NB4 (cell line): ENCODE measurements at places on chromosomes 4 and X.
A peak's percentile ranks its signal among the peaks of the same experiment; 100 is the strongest.

- no peak for DNase-seq
Measured at GRCh38 chrX:9824554-9824953, 38.3 kb downstream of the SHROOM2 start.

DNA sequence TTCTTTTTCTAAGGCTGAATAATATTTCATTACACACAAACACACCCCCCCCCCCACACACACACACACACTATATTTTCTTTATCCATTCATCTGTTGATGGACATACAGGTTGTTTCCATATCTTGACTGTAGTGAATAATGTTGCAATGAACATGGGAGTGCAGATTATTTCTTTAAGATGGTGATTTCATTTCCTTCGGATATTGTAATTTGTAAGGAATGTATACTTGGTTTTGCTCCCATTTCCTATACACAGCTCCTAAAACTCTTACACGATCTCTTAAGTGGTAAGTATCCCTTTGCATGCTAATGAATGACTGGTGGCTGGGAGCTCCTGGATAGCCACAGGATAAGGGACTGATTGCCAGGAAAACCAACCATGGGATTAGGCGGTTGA, 14.7 kb upstream of the RBMXL3 start:
- DNase-seq, result no peak

GRCh38 chr4:186666750-186667149, 56.9 kb downstream of the FAT1 start:
- no peak for DNase-seq

DNA sequence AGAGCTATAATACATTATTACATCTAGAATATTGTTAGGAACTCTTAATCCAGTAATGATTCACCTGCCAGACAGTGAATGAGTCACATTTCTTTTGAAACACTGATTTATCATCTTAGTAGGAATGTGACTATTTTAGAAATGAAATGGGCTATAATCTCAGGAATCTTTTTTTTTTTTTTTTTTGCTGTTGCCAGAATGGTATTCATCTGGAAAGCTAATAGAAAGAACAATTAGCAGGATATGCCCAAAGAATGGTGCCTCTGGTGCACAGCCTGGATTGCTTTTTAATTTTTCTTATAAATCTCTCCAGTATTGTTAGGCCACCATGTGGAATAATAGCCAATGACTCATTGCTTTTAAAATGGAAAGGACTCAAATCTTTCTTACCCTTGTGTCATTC, 181.1 kb upstream of the SMIM31 start:
- no peak for DNase-seq

DNA sequence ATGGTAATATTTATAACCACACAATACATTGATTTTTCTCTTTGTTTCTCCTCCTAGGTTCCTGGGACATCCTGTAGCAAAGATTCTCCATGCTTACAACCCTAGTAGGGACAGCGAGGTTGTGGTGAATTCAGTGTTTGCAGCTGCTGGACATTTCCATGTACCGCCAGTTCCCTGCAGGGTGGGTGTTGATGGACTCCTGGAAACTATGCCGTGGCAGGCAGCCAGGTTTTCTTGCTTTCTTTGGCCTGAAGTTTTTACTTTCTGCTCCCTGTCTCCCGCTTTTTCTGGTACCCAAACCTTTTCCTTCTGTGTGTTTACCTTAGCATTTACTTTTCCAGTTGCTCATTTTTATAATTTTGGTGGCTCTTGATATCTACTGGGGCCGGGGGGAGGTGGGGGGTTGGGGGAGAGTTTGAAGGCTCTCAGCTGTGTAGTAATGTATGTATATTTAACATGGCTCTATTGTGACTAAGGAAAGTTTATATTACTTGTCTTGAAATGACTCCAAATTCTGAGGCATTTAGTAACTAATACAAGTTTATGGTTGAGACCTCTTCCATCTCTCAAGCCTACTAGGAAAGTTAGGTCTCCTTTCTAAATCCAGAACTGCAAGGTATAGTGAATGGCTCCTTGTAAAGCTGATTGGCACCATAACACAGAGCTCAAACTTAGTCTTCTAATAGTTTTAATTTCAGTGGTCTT, 89.7 kb downstream of the TMEM131L start:
- no peak for DNase-seq

- no peak for DNase-seq
Measured at GRCh38 chr4:95528388-95528948, 20.3 kb downstream of the UNC5C start.

- DNase-seq, result no peak
Measured at GRCh38 chr4:1031956-1032795, 20.8 kb downstream of the FGFRL1 start.

DNA sequence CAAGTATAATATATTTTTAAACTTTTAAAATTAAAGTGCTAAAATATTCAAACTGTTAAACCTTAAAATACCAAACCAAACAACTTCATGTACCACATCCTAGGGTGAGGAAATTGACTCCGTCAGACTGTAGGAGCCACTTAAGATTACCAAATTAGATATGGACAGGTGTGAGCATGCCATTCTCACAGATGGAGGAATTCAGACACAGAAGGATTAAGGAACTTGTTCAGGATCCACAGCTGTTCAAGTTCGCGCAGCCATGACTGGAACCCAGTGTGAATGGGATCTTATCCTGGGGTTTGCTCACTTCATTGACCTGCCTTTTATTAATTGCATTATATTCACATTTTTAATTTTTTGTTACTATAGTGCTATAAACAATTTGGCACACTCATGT, 224.9 kb upstream of the PCDH7 start:
- no peak for DNase-seq

GRCh38 chrX:38004046-38004445, 2.3 kb upstream of the SYTL5 start:
- DNase-seq, result no peak

DNA sequence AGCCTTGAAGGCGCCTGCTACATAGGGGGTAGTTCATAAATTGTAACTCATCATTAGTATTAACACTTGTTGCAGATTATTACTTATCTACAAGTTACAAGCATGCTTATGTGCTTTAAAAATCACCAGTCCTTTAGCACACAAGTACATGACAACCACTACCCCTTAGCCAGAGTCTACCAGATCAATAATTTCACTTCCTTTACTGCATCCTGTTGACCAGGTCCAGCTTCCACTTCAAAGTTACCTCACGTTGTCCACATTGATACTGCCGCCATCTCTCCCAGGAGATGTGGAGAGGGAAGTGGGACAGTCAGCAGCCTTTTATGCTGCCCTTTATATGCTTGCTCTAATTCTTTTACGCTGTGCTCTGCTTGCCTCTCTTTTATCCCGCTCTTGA, 231.3 kb upstream of the CXXC4 start:
- no peak for DNase-seq

DNA sequence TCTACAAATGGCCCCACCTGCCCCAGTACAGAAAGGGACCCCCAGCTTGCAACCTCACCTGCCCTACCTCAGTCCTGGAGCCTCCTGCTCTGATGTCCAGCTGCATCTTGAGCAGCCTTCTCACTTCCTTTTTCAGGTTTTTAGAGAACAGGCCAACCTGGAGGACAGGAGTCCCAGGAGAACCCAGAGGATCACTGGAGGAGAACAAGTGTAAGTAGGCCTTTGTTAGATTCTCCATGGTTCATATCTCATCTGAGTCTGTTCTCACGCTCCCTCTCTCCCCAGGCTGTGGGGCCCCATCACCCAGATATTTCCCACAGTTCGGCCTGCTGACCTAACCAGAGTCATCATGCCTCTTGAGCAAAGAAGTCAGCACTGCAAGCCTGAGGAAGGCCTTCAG, 3.6 kb downstream of the MAGEA11 start:
- DNase-seq, result no peak

- no peak for DNase-seq
Measured at GRCh38 chr4:40349561-40350198, 14.5 kb downstream of the CHRNA9 start.

DNA sequence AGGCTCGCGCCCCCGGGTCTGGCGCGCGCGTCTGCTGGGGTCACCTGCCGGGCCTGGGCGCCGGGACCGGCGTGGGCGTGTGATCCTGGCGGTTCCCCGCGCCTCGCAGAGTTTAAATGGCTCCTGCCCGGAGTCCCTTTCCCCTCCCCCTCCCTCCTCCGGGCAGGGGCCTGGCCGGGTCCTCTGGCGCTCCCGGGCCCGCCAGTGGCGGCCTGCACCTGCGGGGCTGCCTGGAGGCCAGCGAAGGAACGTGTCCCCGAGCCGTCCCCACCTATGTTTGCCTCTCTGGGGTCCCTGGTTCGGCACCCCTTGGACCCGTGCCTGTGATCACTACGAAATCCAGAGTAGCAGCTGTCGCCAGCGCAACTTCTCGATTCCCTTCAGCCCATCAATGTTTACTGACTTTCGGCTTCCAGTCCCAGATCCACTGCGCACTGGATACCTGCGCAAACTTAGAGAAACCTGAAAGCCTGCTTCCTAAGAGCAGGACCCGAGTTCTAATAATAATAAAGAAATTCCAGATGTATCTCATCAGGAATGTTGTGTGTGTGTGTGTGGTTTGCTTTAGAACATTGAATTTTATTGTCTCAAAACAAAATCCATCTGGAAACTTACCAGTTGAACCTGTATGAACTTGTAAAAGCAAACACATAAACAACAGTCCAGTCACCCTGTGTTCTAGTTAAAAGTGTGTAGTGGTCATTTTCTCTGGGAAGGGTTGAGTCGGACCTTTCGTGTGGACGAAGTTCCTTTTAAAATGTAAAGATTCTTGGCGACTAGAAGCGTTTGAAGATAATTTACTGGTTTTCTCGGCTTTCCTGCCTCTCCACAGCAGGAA, 788 bp downstream of the SHROOM2 start:
- DNase-seq, result no peak

- no peak for DNase-seq
Measured at GRCh38 chr4:8710946-8711345, 118.4 kb downstream of the CPZ start.

DNA sequence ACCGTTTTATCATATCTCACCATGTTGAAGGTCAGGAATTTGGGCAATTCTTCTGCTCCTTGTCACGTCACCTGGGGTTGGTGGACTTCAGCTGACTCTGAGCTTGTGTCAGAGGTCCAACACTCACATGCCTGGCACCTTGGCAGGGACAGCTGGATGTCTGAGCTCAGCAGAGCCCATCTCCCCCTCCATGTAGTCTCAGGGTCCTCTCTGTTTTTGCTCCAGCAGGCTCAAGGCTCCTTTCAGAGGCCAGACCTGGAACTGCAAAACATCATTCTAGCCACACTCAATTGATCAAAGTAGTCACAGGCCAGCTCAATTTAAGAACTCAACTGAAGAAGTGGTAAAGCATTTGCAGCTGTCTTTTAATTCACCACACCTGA, 45.4 kb downstream of the EDNRA start:
- no peak for DNase-seq

DNA sequence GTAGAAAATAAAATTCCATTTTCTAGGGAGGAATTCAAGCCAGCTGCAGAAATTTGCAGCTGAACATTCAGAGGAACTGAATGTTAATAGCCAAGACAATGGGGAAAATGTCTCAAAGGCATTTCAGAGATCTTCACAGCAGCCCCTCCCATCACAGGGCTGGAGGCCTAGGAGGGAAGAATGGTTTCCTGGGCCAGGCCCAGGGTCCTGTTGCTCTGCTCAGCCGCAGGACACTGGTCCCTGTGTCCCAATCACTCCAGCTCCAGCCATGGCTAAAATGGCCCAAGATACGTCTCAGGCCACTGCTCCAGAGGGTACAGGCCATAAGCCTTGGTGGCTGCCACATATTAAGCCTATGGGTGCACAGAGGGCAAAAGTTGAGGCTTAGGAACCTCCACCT, 20.4 kb downstream of the FAM13A start:
- DNase-seq, result no peak

GRCh38 chrX:72366178-72366577, 60.5 kb upstream of the CITED1 start:
- no peak for DNase-seq

DNA sequence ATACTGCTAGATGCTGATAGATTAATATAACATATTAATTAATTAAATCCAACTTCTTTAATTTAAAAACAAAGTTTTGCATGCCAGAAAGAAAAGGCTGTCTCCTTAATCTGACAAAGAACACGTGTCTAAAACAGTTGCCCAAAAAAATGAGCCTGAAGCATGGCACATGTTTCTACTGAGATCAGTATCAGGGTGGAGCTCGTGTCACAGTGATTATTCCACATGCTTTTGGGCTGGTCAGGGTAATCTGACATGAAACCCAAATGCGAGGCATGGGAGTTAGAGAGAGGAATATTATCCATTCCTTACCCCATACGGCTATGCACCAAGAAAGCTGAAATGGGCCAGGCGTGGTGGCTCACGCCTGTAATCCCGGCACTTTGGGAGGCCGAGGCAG, 79.4 kb upstream of the ADRA2C start:
- DNase-seq, result no peak

DNA sequence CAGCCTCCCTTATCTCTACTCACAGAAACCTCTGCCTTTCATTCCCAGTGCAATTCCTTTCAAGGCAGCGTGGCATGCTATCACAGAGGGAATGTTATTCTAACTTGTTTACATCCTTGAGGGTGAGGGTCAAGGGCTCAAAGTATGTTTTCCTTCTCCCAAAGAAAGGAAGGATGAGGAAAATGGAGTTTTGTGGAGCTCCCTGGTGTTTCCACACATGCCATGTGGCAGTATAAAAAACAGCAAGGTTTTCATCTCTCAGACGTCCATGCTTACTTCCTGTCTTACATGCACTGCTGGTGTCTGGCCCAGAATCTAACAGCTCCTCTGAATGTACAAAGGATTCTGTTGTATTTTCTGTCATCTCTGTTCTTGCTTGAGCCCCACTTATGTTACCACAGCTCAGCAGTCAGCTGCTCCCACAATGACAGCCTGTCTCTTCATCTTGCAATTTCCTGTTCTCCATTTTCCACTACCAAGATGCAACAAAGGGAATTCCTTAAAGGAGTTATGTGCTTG, 128.0 kb downstream of the SNCA start:
- no peak for DNase-seq

- peak; percentile 88 for DNase-seq
Measured at GRCh38 chrX:136779346-136779781, 1.4 kb downstream of the ARHGEF6 start.
